ENCODE measurements at places on chromosomes 13 and 19.

DNA sequence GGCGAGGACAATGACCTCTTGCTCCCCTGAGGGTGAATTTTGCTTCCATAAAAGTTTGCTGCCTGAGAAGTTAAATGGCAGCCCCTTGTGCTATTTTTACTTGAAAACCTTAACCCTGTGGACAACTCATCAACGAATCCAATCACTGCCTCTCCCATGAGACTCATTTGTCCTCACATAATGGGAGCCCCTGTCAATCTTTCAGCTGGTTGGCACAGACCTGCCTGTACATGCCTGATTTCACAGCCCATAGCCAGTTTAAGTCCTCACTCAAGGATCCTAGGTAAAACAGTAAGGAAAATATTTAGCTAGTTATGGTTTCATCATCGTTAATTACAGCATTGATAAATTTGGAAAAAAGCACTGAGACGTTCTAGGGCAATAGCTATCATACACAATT, 207.4 kb downstream of the NHLRC3 start:
- DNase-seq, result no peak

GRCh38 chr13:99346335-99347042, 39.3 kb upstream of the GPR183 start:
- no peak for DNase-seq

- DNase-seq, result no peak
Observed at GRCh38 chr13:26050568-26051230, 1.1 kb downstream of the SHISA2 start.

DNA sequence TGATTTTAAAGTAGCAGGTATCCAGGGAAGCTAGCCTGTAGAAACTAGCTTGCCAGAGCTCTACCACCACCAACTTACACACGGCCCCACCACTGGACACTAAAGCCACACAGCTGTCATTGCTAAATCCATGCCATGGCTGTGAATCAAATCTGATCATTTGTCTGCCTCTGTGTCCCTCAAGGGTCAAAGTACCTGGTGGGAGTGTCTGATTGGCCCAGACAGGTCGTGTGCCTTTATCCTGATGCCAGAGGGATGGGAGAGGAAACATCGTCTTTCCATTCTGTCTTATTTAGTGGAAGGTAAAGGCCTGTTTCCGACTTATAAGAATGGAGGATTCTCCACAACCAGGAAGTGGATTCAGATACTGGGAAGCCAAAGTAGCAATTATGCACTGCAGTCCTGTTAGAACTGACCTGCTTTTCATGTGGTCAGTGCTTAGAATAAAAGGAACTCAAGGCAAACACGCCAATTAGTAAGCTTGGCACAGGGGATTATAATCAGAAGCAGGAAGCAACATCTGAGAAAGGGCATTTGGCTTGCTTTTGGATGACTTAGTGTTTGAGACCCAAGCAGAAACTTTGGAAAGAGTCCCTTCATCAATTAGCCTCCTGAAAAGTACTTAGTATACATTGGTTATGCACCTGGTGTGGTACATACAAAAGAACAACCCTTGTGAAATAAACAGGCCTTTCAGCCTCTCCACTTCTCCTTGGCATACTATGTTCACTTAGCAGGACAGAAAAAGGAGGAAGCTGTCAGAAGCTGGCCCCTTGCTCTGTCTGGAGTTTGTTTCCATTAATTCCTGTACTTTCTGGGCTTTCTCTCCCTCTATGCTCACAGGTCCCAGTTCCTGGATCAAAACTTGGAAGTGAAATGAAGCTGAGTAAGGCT, 192.4 kb downstream of the NUFIP1 start:
- no peak for DNase-seq

GRCh38 chr13:40165316-40165932, 501.0 kb downstream of the FOXO1 start:
- no peak for DNase-seq

- no peak for DNase-seq
Observed at GRCh38 chr19:7547159-7547558, 11.6 kb downstream of the PNPLA6 start.

Measured in activated T-helper 9 cell treated with anti-CD3 and anti-CD28 coated beads, Interleukin-2, amount 50 U/mL, for 16 hours (primary cell).